Caki2 (cell line): ENCODE measurements at places on chromosomes 5 and 9.

GRCh38 chr5:141757402-141757801, 75.4 kb upstream of the ARAP3 start:
- DNase-seq: peak; percentile 37

DNA sequence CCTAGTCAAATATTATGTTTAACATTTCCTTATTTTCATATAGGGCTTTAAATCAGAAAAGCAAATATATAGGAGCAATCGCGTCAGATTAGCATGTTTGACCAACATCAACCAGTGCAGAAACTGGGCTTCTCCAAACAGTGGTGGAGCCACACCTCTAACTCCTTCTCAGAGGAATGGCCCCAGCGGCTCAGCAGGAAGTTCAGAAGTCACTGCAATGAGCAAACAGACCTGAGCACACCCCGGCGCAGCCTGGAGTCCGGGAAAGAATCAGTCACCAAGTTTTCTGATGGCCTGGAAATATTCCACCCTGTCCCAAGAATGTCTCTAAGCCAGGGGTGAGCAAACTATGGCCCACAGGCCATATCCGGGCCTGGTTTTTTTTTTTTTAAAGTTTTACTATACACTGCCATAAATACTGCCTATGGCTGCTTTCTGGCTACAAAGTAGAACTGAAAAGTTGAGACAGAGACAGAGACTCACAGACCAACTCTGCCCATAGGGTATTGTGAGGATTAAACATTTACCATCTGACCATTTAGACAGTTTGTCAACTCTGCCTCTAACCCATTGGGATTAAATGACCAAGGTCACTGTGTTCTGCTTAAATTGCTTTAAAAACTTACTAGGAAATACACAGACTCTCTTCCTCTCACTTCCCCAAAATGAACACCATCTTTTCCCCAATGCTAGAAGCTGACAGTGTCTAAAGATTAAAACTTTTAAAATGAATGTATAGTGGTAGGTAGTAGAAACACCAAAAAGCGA, 5.4 kb downstream of the GOLM1 start:
- DNase-seq: peak; percentile 41

DNA sequence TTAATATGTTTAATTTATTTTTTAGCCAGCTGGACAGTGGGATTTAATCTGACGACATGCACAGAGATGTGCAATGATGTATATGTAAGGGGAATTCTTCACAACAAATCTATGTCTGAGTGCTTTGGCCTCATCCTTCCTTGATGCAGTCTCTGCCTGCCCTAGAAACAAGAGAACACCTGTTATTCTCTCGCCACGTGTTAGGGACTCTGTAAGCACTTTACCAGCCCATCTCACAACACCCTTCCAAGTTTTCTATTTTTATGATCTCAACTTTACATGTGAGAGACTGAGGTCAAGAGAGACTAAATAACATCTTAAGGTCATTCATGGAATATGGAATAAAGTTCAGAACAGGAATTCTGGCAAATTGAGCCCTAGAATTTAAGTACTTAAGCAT, 123.0 kb upstream of the GAS1 start:
- DNase-seq: no peak

GRCh38 chr9:95024097-95024671, 293.3 kb downstream of the FANCC start:
- peak; percentile 85 for DNase-seq

- peak; percentile 20 for DNase-seq
Measured at GRCh38 chr9:91902475-91903125, 47.4 kb downstream of the ROR2 start.
